NB4 (cell line): ENCODE measurements at places on chromosomes 12 and 14.
A peak's percentile ranks its signal among the peaks of the same experiment; 100 is the strongest.

DNA sequence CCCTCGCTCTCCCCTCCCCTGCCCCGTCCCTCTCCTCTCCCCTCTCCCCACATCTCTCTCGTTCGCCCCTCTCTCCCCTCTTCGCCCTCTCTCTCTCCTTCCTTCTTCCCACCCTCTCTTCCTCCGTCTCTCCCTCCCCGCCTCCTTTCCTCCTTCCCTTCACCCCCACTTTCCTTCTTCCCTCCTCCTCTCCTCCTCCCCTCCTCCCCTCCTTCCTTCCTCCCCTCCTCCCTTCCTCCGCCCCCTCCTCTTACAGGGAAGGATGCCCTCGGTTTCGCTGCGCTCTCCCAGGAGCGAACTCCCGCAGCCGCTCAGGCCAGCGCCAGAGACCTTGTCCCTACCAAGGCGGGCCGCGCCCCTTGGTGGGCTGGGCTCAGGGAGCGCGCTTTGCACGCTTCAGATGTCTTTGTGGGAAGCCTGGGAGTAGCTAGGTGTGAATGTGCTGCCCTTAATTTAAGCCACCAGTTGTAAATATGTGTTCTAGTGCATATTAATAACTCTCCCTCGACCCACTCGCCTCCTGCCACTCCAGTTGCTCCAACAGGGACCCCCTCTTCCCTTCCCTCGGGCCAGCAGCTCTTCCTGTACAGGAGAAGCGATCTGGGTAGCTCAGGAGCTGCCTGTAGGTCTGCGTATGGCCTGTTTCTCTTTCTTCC lies 13.3 kb upstream of the MAP3K9 start:
- DNase-seq, result peak; percentile 67

GRCh38 chr14:104971447-104972240 lies 6.5 kb downstream of the AHNAK2 start:
- DNase-seq, result no peak

- DNase-seq, result no peak
Observed at GRCh38 chr14:69345402-69345801, 52.7 kb downstream of the ERH start.

- DNase-seq, result peak; percentile 85
Observed at GRCh38 chr14:90235179-90235976, 21.0 kb upstream of the PSMC1 start.

DNA sequence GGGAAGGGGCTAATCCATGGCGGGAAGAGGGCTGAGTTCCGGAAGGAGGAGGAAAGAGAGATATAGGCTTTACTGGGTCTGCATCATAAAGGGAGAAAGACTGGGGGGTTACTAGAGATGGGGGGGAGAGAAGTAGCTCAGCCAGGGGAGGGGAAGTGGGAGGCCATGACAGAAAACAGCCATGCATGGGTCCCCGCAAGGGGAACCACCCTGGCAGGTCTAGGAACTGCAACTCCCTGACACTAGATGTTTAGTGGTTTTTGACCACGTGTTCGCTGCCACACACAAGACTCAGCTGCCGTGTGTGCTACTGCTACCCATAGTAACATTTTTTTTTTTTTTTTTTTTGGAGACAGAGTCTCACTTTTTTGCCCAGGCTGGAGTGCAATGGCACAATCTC lies 145.0 kb downstream of the RIMBP2 start:
- DNase-seq, result peak; percentile 29

- peak; percentile 6 for DNase-seq
Observed at GRCh38 chr12:97024393-97024792, 117.3 kb downstream of the NEDD1 start.

DNA sequence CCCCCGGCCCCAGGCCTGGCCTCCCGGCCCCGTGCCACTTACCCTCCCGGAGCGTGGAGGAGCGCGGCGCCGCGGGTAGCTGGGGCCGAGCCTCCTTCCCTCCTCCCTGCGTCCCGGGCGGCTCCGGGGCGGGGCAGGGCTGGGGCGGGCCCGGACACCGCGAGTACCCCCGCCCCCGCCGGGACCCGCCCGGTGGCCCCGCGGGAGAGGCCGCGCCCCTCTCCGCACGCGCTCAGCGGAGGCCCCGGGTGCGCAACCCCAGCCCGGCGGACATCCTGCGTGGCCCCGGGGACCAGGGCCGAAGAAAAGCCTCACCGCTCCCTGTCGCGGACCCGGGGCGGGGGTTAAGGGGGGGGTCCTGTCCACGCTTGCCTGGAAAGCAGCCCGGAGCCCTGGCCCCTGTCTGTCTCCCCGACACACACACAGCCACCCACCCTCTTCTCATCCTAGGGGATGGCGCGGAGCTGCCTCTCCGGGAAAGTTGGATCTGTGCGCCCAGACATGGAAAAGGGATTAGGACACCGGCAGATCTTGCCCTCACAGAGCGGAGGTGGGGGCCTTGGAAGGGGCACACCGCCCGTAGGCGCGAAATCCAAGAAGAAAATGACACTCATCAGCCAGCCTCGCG lies at the start of gene SYNE3:
Gene SYNE3 (minus strand): TSS at position 97 of the 628 bp plus-strand sequence. CDS start 40,829 bp downstream, outside the sequence.
- DNase-seq, result peak; percentile 77

- no peak for DNase-seq
Observed at GRCh38 chr12:84113666-84114065, 798.9 kb downstream of the SLC6A15 start.

DNA sequence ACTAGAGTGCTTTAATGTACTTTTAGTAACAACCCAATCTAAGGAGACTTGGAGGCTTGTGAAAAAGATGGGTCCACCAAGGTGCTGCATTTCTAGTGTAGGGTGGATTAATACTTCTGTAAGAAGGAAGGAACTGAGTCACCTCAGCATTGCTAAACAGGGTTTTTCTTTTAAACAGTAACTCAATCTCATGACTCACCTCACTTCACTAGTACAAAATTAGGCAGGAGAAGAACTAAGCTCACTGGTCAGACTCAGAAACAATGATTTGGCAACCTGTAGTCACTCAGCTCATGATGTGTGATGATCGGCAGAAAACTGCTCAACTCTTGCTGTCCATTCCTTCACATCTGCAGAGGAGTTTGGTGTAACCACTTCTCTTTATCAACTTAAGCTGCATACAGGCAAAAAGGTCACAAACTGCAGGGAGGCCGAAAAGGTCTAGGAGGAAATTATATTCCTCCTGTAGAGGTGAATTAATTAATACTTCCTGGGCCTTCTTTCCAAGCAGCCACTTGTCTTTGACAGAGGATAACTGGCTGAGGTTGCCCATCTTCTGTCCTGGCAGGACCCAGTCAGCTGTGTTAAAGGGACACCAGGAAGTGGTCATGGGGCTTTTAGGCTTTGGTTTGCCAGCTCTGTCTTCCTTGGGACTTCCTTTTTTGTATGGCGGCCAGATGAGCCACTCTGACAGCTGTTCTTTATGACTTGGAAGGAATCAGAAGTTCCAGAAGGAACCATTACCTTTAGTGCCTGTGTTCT lies 466.9 kb downstream of the FUT8 start:
- peak; percentile 72 for DNase-seq

DNA sequence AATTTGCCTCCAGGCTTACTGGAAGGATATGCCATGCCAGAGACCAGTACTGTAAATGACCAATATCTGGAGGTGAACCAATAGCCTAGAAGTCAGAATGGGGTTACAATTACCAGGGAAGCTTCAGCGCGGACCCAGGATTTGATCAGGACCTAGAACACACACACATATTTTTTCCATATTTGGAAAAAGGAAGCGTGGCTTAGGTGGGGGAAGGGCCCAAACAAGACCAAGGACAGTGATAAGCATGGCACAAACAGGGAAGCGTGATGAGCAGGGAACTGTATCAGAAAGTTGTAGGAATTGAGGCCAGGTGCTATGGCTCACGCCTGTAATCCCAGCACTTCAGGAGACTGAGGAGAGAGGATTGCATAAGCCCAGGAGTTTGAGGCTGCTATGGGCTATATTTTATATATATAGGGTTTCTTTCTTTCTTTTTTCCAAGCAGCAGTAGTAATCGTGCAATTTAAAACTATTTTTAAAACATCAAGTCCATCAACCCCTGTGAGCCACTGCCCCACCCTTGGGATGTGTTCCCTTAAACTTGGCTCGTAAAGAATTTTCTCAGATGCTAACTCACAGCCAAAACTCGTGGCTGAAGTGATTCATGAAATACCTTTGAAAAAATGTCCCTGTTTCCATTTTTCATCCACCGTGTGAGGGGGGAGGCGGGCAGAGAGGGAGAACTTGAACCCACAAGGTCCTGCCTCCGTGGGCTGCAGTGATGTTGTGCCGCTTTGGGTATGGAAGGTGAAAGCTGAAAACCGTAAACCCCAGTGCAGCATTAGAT lies 16.7 kb downstream of the HRK start:
- no peak for DNase-seq

GRCh38 chr12:103140286-103140685 lies 182.8 kb downstream of the ASCL1 start:
- DNase-seq, result no peak

DNA sequence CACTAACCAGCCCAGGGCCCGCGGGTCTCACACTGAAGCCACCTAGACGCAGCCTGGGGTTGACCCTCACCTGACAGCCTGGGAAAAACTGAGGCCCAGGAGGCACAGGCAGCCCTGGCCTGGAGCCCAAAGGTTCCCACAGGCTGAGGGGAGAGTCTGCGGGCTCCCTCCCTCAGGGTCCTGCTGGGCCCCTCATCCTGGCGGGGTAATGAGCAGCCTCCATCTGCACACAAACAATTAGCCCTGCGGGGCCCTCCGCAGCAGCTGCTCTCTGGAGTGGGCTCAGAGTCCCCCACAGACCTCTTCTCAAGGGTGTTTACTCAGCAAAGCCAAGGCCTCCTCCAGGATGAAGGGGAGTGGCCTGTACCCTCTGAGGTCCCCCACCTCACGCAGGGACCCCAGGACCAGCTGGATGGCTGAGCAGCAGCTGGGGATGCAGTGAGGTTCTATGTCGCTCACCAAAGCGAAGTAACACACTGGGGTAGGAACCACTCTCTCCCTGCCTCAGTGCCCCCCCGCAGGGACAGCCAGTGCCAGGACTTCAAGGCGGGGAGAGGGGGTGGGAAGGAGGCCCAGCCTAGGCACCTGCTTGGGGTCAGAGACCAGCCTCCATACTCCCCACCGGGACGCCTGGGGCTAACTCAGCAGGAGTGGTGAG lies 7.3 kb downstream of the AKT1 start:
- no peak for DNase-seq

- DNase-seq, result no peak
Observed at GRCh38 chr12:31865023-31865422, 94.2 kb upstream of the RESF1 start.

- DNase-seq, result no peak
Observed at GRCh38 chr12:93957870-93958269, 190.5 kb upstream of the PLXNC1 start.
